HepG2 (cell line): ENCODE measurements at places on chromosomes 16 and 17. TPM values are rescaled to one million over a fixed set of nuclear protein-coding genes. Genes with fewer than 3 reads are reported as not detected.

GRCh38 chr16:57127836-57128235, 35.5 kb downstream of the CPNE2 start:
- H3K4me1 ChIP-seq: peaks cover 12% of the 10 kb centered on the region
- H3K27ac ChIP-seq: no peak overlapping the region
- no peak overlapping the region for H3K4me3 ChIP-seq
- H3K27me3 ChIP-seq: no peaks in the 10 kb centered on the region

TERB1 gene
- total RNA-seq: not detected in 2 replicates

GRCh38 chr16:7550096-7550495, 217.5 kb downstream of the RBFOX1 start:
- H3K36me3 ChIP-seq: no peaks in the 10 kb centered on the region
- no peak overlapping the region for H3K27ac ChIP-seq
- DNase-seq: no peak
- H3K4me3 ChIP-seq: no peak overlapping the region
- no peaks in the 10 kb centered on the region for H3K4me1 ChIP-seq
- H3K27me3 ChIP-seq: peaks cover 17% of the 10 kb centered on the region; the same call in 2 of the 3 replicates

SECTM1 gene
- total RNA-seq: 2.4 and 5.3 TPM in 2 replicates

GRCh38 chr17:40532520-40533253, 31.3 kb upstream of the TNS4 start:
- H3K4me1 ChIP-seq: peaks cover 40% of the 10 kb centered on the region
- H3K36me3 ChIP-seq: no peaks in the 10 kb centered on the region
- no peak overlapping the region for H3K4me3 ChIP-seq
- H3K27ac ChIP-seq: no peak overlapping the region

DNA sequence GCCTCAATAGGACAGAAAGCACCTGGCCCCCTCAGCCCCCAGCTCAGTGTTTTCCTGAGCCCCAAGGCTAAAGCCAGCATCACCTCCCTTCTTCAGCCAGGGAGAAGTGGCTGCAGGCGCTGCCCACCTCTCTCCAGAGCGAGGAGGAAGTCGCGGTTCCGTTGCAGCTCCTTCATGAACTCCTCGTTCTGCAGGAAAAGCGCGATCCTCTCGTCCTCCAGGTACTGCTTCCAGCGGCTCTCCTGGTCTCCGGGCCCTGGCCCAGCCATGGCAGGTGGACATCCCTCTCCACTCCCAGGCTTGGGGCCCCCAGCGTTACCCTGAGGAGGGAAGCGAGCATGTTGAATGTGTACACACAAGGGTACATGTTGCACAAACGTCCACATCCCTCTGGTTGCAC, 22.7 kb upstream of the MRPS23 start:
- no peak overlapping the region for H3K27ac ChIP-seq
- H3K4me1 ChIP-seq: peaks cover 70% of the 10 kb centered on the region
- DNase-seq: no peak
- H3K27me3 ChIP-seq: no peaks in the 10 kb centered on the region
- no peak overlapping the region for H3K4me3 ChIP-seq

SMIM5 gene
- total RNA-seq: not detected in 2 replicates

GRCh38 chr17:27105636-27106035, 188.3 kb upstream of the WSB1 start:
- no peaks in the 10 kb centered on the region for H3K36me3 ChIP-seq
- H3K27me3 ChIP-seq: no peaks in the 10 kb centered on the region
- DNase-seq: no peak
- H3K4me3 ChIP-seq: no peak overlapping the region

DNA sequence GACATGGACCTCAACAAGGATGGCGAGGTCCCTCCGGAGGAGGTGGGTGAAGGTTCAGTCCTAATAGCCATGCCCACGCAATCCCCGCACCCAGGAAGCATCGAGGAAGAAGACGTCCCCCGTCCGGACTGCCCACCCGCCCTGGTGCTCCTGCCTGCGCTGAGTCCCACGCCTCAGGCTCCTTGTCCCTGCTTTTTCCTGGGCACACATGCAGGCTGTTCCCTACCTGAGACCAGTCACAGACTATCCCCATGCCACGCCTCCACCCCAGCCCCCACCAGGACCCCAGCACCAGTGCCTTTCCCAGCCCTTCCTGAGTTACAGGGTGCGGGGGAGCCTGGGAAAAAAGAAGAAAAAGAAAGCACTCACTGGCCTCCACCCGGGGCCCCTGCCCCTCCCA, 9.0 kb downstream of the FKBP10 start:
- peaks cover 56% of the 10 kb centered on the region for H3K36me3 ChIP-seq
- no peak for DNase-seq
- no peak overlapping the region for H3K27ac ChIP-seq
- H3K4me1 ChIP-seq: peaks cover 42% of the 10 kb centered on the region
- H3K27me3 ChIP-seq: no peaks in the 10 kb centered on the region

DNA sequence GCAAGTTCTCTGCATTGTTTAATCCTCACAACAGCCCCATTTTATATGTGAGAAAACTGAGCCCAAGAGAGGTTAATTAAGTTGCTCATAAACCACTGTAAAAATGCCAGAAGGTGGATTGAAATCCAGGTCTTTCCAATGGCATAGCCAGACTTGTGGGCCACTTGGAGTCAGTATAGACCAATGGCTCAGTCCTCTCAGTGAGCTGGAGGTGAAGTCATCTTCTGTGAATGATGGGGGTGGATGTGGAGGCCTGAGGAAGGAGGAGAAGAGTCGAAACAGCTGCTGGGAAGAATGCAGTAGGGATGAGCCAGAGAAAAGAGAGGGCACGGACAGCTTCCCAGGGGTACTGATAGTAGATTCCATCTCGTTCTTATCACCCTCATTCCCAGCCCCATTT, 213.4 kb downstream of the SOX9 start:
- H3K36me3 ChIP-seq: no peaks in the 10 kb centered on the region
- no peak for DNase-seq
- H3K27me3 ChIP-seq: no peaks in the 10 kb centered on the region
- H3K27ac ChIP-seq: no peak overlapping the region
- H3K4me3 ChIP-seq: no peak overlapping the region

FOXC2 gene
- total RNA-seq: not detected in 2 replicates

DNA sequence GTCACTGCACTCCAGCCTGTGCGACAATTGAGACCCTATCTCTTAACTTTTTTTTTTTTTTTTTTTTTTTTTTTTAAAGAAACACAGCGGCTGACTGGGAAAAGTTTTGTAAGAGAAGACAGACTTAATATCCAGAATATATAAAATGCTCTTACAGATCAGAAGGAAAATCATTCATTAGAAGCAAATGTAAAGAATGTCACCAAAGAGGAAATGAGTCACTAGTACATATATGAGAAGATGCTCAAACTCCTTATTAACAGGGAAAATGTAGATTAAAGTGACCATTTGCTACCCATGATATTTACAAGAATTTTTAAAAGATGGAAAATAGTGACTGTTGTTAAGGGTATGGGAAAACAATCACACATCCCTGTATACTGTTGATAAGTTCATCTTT, 48.9 kb downstream of the RABEP1 start:
- H3K36me3 ChIP-seq: peaks cover 8% of the 10 kb centered on the region
- H3K4me3 ChIP-seq: no peak overlapping the region
- H3K27me3 ChIP-seq: no peaks in the 10 kb centered on the region

KRTAP1-5 gene
- not detected in 2 replicates for total RNA-seq

DNA sequence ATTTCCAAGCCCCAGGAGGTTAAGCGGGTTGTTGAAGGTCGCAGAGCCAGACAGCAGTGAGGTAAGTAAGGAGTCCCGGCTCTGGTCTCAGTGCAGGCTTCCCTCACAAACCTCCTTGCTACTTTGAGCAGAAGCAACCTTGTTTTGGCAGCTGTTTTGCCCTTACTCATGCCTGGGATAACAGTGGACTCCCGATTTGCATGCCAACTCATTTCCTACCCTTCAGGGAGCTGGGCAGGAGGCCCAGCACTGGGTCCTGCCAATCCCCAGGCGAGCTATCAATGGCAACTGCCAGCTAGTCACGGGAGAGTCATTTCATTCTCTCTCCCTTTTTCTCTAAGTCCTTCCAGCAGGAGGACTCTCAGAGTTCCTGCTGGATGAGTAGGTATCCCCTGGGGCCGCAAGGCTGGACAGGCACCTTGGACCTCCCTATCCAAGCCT, 72.0 kb upstream of the KSR1 start:
- DNase-seq: no peak
- H3K27ac ChIP-seq: no peak overlapping the region
- peaks cover 20% of the 10 kb centered on the region for H3K4me1 ChIP-seq
- peaks cover 6% of the 10 kb centered on the region; the same call in 1 of the 3 replicates for H3K27me3 ChIP-seq

GRCh38 chr16:57743458-57743857, 7.9 kb downstream of the KATNB1 start:
- H3K36me3 ChIP-seq: peaks cover 12% of the 10 kb centered on the region
- no peak overlapping the region for H3K4me3 ChIP-seq
- H3K27ac ChIP-seq: no peak overlapping the region
- no peaks in the 10 kb centered on the region for H3K4me1 ChIP-seq
- H3K27me3 ChIP-seq: no peaks in the 10 kb centered on the region
